Left lobe of liver (tissue), 2 donors: ENCODE measurements at places on chromosomes 5 and 9. TPM values are rescaled to one million over a fixed set of nuclear protein-coding genes. Genes with fewer than 3 reads are reported as not detected.

The STOML2 gene
- total RNA-seq, result 64.3 TPM

The WNT8A gene
- total RNA-seq, result not detected

- no peak for DNase-seq
These were observed 47.9 kb upstream of the TBC1D9B start for GRCh38 chr5:179955630-179956029.

GRCh38 chr5:34585601-34586104 is 70.5 kb upstream of the RAI14 start:
- no peak for DNase-seq

DNA sequence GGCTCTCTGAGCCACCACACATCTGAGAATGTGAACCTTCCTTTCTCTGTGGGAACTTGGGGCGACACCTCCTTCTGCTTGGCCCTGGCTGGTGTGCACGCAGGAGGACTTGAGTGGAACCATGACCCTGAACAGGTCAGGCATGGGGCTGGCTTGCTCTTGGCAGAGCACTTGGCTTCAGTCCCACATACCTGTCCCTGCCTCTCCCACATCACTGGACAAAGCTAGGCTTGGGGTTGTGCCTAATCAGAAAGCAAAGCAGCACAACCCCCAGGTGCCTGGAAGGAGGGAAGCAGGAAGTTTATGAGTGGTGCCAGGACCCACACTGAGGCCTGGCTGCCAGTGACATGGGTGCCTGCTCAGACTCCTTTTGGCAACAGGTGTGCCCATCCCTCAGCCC is 13.2 kb downstream of the GADD45G start:
- DNase-seq, result peak; percentile 74

DNA sequence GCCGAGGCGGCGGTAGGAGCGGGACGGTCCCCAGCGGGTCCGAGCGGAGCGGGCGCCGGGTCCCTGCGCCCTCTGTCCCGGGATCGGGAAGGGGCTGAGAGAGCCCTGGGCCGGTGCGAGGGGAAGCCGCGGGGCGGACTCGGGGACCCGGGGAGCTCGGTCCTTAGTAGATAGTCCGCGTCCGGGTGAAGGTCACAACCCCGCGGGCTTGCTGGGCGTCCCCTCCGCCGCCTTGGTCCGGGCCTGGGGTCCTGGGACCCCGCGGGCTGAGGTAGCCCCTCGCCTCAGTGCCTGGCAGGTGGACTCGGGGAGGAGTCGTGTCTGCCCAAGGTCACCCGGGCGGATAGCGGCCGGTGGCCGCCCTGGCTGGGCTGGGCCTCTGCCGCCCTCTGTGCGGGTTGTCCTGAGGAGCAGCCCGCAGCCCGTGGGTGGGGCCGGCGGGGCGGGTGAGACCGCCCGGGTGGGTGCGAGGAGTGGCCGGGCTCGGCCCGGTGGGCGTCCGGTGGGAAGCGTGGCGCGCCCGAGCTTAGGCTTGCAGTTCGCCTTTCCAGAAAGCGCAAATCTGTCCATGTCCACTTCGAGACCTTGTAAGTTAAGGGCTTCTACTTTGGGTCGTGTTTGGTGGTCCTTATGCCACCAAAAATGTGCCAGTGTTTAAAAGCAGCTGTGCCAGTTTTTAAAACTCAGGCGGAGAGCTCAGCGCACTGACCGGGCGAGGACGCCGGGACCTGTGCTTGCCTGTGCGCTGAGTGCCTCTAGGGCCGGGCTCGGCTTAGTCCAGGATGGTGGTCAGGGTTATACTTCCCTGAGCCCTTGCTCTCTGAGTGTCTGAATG is 554 bp downstream of the SDHA start:
- peak; percentile 71 for DNase-seq

DNA sequence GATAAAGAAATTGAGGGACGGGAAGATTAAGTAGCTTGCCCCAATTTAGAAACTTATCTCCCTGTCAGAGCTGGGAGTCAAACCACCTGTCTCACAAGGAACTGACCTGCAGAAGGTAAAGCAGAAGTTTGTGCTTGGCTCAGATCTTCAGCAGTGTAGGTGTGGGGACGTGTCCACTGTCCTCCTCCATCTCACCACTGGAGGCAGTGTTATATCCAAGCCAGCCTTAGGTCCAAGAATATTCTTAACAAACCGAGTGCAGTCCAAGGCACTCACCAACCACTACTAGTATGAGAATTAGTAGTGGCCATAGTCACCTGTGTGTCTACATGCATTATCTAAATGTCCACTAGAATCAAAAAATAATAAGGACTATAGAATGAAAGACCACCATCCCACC is 86.3 kb upstream of the IRX1 start:
- no peak for DNase-seq

DNA sequence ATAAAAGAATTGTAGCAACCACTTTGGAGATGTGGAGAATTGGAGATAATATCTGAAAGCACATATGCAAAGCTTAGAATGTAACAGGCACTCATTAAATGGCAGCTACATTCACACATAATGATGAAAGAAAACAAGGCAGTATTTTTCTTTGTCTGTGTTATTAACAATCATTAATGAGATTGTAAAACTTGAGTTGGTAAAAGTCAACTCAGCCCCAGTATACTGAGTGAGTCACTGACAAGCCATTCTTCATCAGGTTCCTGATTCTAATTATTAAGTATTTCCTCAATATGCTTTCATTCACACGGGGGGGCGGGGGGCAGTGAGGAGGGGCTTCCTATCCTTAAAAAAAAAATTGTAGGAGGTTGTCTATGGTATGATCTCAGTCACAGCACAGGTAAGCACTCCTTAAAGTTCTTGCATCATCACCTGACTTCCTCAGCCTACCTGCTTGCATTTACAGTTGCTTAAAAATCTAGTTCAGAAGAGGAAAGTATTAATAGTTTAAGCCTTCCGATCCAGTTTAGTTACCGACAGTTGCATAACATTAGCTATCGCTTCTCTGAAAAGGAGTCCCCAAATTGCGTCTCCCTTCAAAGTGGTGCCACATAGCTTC is 379.8 kb downstream of the EFNA5 start:
- DNase-seq, result no peak

DNA sequence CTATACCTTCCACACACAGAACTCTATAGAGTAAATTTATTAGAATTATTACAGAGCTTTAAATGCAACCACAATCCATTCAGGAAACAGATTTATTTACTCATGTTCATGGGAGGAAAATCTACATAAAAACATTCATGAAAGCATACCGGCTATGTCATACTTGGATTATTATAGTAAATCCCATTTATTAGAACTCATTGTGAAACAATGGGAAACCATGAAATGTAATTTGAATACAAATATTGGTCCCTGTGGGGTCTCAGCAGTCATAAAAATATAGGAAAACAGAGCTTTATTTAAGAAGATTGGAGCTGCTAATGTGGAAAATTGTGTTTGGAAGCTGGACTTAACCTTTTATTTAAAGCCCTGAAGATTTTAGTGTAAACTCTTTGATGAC is 80.7 kb downstream of the HAPLN1 start:
- DNase-seq, result no peak

- no peak for DNase-seq
These were observed 26.4 kb downstream of the PSD2 start for GRCh38 chr5:139821806-139822552.

DNA sequence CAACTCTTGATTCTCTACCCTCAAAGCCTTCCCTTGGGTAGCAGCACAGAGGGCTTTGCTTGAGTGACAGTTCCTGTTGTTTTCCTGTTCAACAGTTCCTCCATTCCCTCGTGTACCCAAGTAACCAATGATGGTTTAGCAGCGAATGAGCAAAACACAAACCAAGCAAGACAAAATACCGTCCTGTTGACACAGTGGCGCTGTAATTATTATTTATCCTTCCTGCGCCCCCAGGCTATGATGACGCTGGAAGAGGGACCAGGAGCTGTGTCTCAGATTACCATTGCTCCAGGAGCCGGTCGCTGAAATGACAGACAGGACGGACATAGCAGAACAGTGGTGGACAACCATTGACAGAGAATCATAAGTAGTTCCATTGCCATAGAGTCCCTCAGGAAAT is 154.8 kb downstream of the GADD45G start:
- DNase-seq, result no peak

DNA sequence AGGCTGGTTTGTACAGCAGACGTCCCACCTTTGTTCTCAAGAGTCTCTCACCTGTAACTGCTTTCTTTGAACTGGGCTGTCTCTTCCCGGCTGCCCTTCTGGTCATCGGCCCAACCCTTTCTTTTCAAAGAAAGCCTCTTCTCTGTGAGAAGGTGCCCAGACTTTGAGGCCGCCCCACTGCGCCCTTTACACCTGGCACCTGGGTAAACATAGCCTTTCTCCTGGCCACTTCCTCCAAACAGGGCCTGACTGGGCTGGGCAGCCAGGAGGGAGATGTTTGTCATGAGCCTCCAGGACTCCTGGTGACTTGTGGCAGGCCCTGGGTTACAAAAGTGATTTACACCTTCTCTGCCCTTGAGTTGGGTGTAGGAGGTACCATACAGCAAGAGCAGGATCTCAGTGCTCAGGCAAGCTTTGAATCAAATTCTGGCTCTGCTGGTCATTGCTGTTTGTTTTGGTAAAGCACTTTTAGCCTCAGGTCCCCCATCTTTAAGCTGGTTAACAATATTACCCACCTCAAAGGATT is 127.2 kb upstream of the CXCL14 start:
- DNase-seq, result no peak

- DNase-seq, result no peak
These were observed 246.7 kb upstream of the TRPM3 start for GRCh38 chr9:71368157-71368556.

The CD14 gene
- 211 TPM for total RNA-seq

The FBXO4 gene
- 5.6 TPM for total RNA-seq

- no peak for DNase-seq
These were observed 126.7 kb upstream of the CDH6 start for GRCh38 chr5:31066655-31067328.

DNA sequence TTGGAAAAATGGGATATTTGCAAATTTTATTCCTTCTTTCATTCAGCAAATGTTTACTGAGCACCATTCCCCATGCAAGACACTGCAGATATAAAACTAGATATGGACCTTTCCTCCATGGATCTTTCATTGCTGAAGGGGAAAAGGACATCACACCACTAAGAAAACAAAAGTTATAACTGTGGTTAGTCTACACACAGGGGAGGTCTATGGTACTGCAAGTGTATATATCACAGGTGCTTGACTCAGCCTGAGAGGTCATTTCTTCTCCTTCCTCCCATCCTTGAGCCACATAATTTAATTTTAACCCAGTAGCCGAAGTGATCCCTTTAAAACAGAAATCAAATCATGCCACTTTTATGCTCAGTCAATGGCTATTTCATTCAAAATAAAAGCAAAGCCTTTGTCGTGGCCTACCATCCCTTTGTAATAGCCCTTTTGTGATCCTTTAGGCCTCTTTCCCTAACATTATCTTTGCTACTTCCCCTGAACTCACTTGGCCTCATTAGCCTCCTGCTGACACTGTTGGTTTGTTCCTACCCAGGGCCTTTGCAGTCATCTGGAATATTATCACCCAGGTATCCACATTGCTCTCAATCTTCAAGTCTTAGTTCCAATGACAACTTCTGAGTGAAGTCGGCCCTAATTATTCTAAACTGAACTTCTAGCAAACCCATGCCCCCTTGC is 213.2 kb downstream of the GABRB2 start:
- no peak for DNase-seq
